A549 (cell line): ENCODE measurements at places on chromosomes 4 and X.

DNA sequence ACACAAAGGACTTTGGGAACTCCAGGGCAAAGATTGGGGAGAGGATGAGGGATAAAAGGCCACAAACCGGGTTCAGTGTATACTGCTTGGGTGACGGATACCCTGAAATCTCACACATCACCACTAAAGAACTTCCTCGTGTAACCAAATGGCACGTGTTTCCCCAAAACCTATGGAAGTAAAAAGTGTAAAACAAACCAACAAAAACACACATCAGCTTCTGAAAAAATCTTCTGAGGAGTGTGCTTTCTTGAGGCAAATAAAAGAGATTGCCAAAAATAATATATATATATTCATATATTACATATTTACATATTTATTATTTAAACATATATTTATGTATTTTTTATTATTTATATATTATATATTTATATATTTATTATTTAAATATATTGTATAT is 3.9 kb downstream of the P2RY8 start:
- DNase-seq, result no peak

DNA sequence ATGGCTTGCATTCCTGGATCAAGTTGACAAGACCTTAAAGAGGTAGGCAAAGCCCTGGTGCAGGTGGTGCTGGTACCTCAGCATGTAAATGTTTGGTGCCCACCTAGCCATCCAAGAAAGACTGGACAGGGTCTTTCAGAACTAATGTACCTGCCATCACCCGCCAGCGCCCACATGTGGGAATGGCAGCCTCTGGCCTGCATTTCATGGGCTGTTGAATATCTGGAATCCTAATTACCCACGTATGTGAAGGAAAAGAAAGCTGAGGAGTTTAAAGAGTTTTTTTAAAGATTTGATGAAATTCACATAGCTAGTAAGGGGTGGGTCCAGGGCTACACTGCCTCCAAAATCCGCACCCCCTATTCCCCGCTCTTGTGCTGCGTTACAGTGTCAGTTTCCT is 8.6 kb upstream of the CCDC149 start:
- no peak for DNase-seq

GRCh38 chr4:120855307-120856001 is 67.1 kb downstream of the PRDM5 start:
- DNase-seq, result no peak

DNA sequence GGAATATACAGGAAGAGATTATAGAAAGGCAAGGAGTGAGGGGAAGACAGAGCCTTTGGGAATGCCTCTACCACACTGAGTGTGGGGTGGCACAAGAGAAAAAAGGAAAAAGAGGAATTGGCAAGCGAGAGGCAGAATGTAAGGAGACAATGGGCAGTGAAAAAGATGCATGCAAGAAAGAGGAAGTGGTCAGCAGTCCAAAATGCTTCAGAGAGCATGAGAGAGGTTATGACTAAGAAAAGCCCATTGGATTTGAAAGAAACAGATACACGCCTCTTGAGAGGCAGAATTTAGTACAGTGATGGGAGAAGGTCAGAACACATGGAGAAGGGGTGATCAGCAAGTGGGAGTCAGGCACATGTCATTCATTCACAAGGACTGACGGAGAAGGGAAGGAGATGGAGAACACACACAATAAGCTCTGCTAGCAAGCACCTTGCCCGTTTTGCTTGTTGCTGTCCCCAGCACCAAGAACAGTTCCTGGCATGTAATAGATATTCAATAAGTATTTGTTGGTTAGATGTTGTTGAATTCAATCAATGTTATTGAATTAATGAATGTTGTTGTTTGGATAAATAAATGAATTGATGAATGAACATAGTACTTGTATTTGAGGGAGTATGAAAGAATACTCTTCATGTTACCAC is 6.3 kb downstream of the DCHS2 start:
- DNase-seq, result no peak

- DNase-seq, result no peak
Measured at GRCh38 chrX:31186693-31187338, 115.0 kb upstream of the FTHL17 start.

- no peak for DNase-seq
Measured at GRCh38 chr4:116953947-116954346, 131.4 kb downstream of the TRAM1L1 start.

GRCh38 chr4:152581536-152582160 is 45.8 kb upstream of the FBXW7 start:
- DNase-seq, result no peak

GRCh38 chr4:38242822-38243387 is 282.7 kb downstream of the PTTG2 start:
- no peak for DNase-seq

GRCh38 chrX:135384161-135384836 is 37.4 kb upstream of the SMIM10L2A start:
- DNase-seq, result no peak

DNA sequence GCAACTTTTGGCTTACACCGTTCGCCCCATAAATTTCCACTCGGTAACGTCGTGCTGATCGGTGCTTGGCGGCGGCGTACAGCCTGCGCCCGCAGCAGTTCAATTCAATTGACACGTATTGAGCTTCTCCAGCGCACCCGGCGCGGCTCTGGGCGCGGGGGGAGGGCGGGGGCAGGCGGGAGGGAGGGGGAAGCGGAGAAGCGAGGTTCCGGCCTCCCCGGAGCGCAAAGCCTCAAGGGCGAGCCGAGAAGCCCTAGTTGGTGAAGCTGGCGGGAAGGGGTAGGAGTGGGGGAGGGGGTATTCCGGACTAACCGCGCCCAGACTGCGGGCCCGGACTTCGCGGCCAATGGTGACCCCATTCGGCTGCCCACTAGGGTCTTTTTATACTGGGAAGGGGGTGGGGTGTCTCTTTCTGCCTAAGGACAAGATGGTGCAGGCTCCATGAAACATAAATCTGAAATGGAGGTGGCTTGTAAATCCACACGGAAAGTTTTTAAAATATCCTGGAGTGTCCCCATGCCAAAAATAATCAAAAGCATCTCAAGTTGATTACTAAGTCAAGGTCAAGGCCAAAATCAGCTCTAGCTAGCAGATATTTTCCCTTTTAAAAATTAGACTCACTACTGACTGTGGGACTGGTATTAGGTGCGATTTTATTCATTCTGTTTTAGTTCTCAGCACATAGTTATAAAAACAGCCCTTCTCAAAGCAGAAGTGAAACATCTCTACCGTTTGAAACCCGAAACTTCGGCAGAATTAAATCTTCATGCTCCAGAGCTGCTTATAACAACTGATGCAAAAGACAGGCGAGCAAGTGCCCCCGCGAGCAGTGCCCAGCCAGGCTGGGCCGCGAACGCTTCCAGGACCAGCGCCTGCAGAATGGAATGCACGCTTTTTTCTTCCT is 1.5 kb upstream of the BCOR start:
- DNase-seq, result peak; percentile 28

DNA sequence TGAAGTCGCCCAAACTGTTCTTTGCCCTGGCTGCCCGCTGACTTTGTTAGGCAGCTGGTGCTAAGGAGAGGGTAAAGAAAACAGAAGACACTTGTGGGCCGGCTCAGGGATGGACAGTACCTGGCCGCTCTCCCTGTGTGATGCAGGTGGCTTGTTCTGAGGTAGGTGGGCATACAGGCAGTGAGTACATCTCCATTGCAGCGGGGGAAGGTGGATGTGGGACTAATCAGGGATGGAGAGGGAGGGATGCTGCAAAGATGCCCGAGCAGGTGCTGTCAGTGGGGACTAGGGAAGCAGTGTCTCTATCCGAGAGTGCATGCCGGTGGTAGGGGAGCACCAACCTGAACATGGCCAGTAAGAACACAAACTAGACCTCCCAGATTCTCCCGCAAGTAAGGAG is 67.0 kb downstream of the SORBS2 start:
- no peak for DNase-seq

DNA sequence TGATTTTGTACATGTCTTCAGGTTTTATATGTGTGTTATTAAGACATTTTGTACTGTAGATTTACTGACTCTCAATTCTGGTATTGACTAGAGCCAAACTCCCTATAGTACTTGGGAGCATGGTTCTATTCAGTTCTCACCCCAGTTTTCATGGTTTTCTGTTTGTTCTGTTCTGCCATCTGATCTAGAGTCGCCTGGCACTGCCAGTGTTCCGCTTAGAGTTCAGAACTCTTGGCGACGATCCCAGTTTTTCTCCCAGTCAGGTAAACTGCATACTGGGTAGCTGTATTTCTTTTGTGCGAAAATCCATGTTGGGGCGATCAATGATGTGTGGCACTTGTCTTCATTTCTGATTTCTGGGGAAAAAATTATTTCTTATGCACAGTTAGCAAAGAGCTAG is 78.0 kb downstream of the PHOX2B start:
- no peak for DNase-seq

- no peak for DNase-seq
Measured at GRCh38 chr4:99811850-99812249, 4.8 kb upstream of the DAPP1 start.

GRCh38 chrX:55107911-55108310 is 19.1 kb downstream of the PAGE2 start:
- DNase-seq, result no peak

GRCh38 chr4:184215709-184216328 is 1.9 kb downstream of the ENPP6 start:
- DNase-seq, result no peak

DNA sequence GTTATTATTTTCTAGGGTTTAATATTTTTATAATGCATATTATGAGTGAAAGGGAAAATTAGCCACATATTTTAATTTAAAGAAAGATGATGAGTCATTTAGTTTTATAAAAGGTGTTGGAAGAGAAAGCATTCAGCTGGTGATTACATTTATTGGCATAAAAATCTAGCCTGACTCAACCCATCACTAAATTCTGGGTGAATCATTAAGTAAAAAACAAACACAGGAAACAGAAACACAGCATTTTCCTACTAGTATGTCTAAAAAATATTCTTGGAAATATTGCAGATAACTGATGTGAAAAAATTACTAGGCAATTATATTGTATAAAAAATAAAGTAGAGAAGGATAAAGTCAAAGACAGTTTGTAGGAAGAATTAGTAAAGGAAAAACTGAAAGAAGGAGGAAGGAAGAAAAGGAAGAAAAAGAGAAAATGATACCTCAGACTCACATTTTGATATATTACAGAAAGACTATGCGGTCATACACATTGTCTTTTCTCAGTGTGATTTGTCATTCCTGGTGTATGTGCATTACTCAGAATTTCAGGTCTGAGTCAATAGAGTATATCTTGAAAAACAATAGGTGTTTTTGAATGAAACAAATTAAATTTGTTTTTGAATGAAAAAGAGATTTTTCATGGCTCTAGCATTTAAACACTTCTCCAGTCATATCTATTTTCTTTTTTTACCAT is 48.0 kb upstream of the SPOCK3 start:
- DNase-seq, result peak; percentile 3

DNA sequence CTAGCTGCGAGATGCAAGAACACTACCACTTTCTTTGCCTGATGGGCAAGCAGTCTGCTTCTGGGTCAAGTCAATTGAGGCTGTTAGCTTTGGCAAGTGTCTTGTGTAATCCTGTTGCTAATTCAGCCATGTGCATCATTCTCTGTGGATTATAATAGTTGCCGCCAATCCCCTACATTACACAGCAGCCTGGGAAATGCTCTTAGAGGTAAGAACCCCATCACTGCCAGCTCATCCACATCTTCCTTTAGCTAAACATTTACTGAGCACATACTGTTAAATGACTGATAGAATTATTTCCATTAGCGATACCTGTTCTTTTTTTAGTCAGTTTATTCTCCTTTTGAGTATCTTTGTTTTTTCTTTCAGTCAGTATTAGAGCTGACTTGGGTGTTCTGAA is 116.2 kb downstream of the CBR4 start:
- DNase-seq, result no peak

DNA sequence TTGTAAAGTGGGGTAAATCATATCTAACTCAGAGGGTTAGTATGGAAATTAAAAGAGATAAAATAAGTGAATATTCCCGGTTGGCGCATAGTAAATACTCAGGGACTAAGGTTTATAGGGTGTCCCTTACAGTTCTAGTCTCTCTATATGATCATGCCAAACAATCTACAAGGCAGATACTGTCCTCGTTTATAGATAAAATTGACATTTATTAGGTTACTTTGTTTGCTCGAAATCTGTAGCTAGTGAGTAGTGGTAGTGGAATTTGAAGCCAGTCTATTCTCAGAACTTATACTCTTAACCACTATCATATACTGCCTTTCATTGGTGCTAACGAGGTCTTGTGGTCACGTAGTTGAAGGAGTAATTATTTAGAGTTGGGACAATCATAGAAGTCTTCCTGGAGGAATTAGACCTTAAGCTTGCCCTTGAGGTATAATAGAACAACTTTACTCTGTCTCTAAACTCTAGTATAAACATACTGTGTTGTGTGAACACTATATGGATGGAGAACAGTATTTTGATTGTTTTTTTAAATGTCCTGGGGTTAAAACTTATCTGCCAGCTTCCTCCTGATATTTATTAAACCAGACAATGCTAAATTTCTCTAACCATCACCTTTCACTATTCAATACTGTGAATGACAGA is 324.0 kb downstream of the STIM2 start:
- DNase-seq, result no peak

DNA sequence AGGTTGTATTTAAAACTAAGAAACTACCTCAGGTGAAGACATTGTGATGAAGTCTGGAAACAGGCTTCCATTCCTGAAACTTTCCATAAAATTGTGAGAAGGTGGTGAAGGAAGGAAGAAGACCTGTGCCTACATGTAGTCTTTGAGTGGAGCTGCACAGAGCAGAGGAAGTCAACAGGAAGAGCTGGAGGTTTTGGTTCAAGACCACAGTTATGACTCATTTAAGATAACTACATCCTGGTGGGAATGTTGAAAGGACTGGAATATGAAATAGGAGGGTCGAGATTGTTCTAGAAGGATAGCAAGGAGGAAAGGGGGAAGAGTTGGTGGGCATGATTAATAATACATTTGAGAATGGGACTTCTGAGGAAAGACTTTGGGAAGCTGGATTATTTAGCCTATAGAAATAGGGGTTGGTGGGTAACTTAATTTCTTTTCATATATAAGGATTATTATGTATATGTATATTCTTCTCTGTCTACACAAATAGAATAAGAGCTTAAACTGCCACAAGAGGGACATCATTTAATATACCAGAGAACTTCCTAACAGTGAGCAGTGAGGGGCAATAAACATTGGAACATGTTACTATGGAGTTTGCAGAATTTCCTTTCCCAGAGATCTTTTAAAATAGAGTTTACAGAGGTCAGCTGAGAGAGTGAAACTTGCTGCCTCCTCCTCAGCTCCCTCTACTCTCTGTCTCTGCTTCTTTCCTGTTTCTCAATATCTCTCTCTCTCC is 23.5 kb downstream of the AWAT2 start:
- no peak for DNase-seq
